ENCODE measurements at places on chromosomes 16 and 17. TPM values are rescaled to one million over a fixed set of nuclear protein-coding genes. Genes with fewer than 3 reads are reported as not detected.

Gene CDK3
- 4.9 TPM for total RNA-seq

Gene SLC47A1
- 9.2 TPM for total RNA-seq

Gene ZNF668
- total RNA-seq, result 10.7 TPM

Gene CRHR1
- 0.75 TPM for total RNA-seq

Gene KCNJ12
- total RNA-seq, result 0.51 TPM

Gene ALOXE3
- total RNA-seq, result not detected

Gene KIF2B
- not detected for total RNA-seq

Gene HEATR9
- total RNA-seq, result not detected

Gene SDK2
- 0.17 TPM for total RNA-seq

Gene C16orf96
- 1.1 TPM for total RNA-seq

Gene USP43
- 0.51 TPM for total RNA-seq

Gene NARF
- total RNA-seq, result 32.6 TPM

Gene CCL14
- 33.5 TPM for total RNA-seq

Gene SLC38A8
- total RNA-seq, result not detected

Gene ASGR2
- 1.4 TPM for total RNA-seq

Gene NOS2
- total RNA-seq, result not detected

Gene CACNB1
- 7.3 TPM for total RNA-seq

Gene DYNLL2
- 19.6 TPM for total RNA-seq

Gene CMTM1
- 2.2 TPM for total RNA-seq

Gene C1QL1
- total RNA-seq, result not detected

Gene KRT16
- total RNA-seq, result 7.5 TPM

Gene DHRS7C
- total RNA-seq, result not detected

Gene E4F1
- 18.1 TPM for total RNA-seq

Gene PIRT
- not detected for total RNA-seq

Gene LRRC37A
- 2.4 TPM for total RNA-seq

Gene ACAP1
- total RNA-seq, result 8.4 TPM

Gene RAB34
- total RNA-seq, result 97.8 TPM

Gene AOC3
- 591 TPM for total RNA-seq

Gene ODAD4
- 0.38 TPM for total RNA-seq

Gene FMNL1
- 39.9 TPM for total RNA-seq

Gene CCL18
- total RNA-seq, result 19.2 TPM

Gene SDR42E2
- total RNA-seq, result not detected

Gene MYH1
- 0.16 TPM for total RNA-seq

Gene CDH1
- 0.98 TPM for total RNA-seq

Gene ACE
- 95.2 TPM for total RNA-seq

Gene RNF222
- total RNA-seq, result not detected

Gene IGF2BP1
- not detected for total RNA-seq

Gene DRC3
- 0.38 TPM for total RNA-seq

Gene SRCIN1
- 3.1 TPM for total RNA-seq

Gene TP53TG3B
- total RNA-seq, result not detected

Gene ABCC12
- total RNA-seq, result not detected

Gene ABCC3
- 13.4 TPM for total RNA-seq

Gene SPATA22
- total RNA-seq, result 0.51 TPM

Gene KCNH6
- total RNA-seq, result not detected

Gene MPV17L
- 19.9 TPM for total RNA-seq

Gene SPN
- 2.0 TPM for total RNA-seq

Gene KRT32
- total RNA-seq, result not detected

Gene FOXL1
- total RNA-seq, result not detected

Gene SYT17
- total RNA-seq, result 8.3 TPM

Gene CYGB
- 37.7 TPM for total RNA-seq

Gene MYO15B
- 191 TPM for total RNA-seq

Gene GOSR1
- 77.9 TPM for total RNA-seq

Gene RAB11FIP4
- total RNA-seq, result 1.9 TPM

Gene MED13
- total RNA-seq, result 80.1 TPM
